ENCODE measurements at places on chromosomes 1 and 21.

GRCh38 chr1:208855403-208855802 lies 611.2 kb upstream of the PLXNA2 start:
- DNase-seq = no peak

GRCh38 chr1:27527223-27527889 lies 37.4 kb upstream of the WASF2 start:
- peak; percentile 88 for DNase-seq

DNA sequence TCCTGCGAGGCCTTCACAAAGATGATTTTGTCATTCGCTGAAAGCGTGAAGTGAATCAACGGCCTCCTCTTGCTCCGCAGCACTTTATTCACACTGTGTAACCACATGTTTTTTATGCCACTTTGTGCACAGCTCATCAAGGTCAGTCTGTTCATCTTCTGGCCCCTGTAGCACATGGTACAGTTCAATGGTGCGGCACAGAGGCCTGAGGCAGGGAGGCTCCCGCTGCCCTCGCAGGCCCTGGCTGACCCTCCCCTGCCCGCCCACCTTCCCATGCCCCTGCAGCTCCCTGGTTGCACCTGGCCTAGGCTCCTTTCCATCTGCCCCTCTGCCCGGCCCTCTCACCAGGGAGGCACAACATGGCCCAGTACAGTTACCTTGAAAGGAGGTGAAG lies 87.5 kb downstream of the CD247 start:
- DNase-seq = peak; percentile 47

DNA sequence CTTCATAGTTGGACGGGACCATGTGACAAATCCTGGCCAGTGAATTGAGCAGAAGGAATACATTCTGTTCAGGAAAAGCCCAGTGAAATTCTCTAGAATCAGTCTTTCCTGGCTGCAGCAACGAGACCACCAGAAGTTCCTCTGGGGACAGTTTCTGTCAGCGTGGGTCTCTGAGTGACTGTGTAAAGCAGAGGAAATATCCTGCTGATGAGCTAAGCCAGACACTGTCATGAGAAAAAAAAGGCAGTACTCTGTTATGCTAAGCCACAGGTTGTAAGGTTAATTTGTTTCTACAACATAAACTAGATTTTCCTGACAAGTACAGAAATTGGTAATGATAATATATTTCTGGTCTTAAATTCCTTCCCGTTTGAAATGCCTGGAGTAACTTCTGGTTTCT lies 664.4 kb downstream of the LMO4 start:
- DNase-seq = no peak

GRCh38 chr1:119686661-119687060 lies 25.1 kb upstream of the PHGDH start:
- no peak for DNase-seq

DNA sequence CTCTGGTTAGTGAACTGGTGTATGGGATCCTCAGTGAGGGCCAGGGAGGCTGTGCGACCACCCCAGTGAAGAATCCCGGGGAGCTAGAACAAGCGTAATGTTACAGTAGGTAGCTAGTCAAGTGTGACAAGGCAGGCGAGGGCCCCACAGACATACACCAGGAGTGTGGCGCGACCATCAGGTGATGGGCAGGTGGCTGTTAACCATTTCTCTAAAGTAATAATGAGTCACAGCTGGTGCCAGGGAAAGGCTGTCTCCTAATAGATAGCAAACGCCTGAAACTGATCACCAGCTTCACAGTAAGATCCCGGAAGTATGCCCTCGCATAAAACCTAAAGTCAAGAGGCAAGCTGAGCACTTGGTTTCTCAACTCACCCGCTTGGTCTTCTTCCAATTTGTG lies 40.5 kb upstream of the TARBP1 start:
- DNase-seq = no peak

DNA sequence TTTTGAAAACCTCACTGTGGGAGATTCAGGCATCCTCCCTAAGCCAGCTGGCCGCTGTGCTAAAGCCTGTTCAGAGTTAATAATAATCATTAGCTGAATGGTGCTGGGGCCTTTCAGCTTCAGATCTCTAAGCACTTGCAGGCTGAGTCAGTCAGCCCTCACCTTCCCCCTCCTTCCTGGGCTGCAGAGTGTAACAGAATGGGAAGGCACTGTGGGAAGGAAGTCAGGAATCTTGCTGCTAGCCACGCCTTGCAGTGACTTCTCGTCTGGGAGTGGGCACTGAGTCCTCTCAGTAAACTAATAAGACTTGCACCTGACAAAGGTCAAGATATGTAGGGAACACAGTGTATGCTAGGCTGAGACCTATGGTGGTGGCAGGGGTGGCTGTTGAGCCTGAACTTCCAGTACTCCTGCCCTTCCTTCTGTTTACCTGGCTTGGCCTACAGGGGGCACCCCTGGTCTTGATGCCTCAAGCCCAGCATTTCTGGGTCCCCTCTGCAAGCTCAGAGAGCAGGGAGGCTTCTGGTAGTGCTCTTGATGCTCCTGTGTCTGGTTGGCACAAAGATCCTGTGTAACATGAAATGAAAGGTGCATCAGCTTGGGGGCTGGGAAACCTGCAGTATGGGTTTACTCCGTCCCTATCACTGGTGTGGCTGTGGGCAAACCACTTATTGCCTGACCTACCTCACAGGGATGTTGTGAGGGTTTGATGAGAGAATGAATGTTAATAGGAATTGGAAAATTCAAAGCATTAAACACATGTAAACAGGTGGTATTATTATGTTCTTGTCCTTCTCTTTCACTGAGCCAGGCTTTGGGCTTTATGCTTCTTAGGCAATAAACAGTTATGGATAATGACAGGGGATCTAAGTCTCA lies 6.0 kb downstream of the CYB561D1 start:
- DNase-seq = peak; percentile 8

DNA sequence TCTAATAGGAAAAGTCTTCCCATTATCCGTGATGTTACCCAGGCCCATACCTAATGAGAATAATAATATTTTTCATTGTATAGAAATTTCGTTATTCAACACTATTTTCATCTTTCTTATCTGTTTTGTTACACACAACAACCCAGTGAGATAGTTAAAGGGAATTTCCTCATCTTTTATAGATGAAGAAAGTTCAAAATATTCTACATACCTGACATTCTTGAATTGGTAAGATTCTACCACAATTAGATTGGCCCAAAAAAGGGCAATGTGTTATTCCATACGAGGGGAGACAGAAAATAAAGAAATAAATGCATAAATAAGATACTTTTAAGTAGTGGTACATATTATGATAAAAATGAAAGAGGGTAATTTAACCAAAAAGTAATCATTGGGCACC lies 405.5 kb upstream of the ADAMTS5 start:
- no peak for DNase-seq

DNA sequence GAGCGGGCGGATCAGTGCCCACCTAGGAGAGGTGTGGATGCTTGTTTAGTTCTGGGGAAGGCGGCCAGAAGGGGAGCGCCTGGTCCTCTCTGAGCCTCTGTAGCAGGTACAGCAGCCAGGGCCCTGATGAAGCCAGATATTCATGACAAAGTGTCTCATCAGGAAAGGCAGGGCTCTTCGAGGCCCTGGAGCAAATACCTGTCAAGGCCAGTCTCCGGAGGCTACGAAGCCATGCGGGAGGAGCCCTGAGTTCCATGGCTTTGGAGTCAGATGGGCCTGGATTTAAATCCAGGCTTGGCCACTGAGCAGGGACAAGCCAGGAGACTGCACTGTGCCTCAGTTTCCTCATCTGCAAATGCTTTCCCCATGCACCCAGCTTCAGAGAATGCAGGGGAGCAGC lies 25.4 kb upstream of the GPR153 start:
- no peak for DNase-seq

GRCh38 chr1:240030236-240030635 lies 61.4 kb upstream of the FMN2 start:
- DNase-seq = no peak

DNA sequence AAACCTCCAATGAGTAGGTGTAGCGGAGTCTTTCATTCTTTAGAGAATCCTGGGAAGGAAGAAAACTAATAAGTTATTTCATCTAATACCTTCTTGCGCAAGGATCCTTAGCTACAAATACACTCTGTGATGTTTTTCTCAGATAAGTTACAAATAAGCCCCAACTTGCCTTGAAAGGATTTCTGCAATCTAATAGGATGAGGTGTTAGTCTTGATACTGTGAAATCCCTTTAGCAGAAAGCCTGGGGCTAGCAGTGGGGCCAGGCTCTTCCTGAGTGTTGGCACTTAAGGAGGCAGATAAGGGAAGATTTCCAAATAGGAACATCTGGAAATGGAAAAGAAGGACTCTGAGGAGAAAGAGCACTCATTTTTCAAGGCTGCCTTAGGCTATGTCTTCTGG lies 168.0 kb upstream of the DAB1 start:
- no peak for DNase-seq

- no peak for DNase-seq
Observed at GRCh38 chr1:184890539-184890973, 83.8 kb downstream of the NIBAN1 start.

DNA sequence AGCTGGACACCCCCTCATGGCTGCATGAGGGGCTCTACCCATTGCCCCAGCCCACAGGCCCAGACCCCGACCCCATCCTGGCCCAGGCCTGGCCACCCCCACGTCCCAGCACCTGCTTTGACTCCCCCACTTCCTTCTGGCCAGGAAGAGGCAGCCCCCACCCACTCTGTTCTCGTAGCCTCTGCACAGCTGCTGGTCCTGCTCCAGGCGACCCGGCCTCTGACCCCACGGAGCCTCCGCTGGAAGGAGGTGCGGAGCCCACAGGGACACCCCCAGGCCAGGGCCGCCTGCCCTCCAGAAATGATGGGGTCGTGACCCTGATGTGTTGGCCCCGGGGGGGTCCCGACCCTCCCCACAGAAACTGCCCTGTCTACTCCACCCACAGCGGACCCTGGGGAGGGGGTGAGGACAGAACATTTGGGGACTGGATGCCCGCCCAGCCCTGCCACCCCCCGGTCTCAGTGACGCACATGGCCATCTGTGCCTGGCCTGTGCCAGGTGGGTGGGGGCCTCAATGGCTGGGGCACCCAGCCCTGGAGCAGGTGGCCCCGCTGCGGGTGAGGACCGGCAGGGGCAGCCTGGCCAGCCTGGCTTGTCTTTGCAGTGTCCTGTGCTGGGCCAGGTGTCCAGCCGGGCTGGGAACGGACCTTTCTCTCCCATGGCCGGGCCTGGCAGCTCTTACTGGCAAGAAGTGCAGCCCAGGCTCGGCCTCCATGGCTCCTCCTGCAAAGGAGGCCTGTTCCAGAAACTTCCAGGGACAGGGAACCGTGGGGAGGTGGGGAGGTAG lies 78.6 kb downstream of the MORN1 start:
- DNase-seq = no peak

GRCh38 chr1:117093091-117093534 lies 28.4 kb downstream of the TRIM45 start:
- peak; percentile 32 for DNase-seq

GRCh38 chr1:111666828-111667227 lies 47.2 kb downstream of the RAP1A start:
- DNase-seq = peak; percentile 32

DNA sequence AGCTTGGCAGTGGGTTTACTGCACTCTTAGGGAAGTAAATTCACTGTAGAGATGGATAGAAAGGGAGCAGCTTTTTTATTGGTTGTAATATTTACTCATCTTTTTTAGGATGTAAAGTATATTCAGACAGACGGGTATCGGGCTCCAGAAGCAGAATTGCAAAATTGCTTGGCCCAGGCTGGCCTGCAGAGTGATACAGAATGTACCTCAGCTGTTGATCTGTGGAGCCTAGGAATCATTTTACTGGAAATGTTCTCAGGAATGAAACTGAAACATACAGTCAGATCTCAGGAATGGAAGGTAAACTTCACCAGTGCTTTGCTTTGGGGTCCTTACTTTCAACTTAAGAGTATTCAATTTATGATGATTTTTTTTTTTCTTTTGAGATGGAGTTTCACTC lies 3.2 kb downstream of the UHMK1 start:
- no peak for DNase-seq

- DNase-seq = no peak
Observed at GRCh38 chr1:179366093-179366800, 476 bp downstream of the AXDND1 start.

DNA sequence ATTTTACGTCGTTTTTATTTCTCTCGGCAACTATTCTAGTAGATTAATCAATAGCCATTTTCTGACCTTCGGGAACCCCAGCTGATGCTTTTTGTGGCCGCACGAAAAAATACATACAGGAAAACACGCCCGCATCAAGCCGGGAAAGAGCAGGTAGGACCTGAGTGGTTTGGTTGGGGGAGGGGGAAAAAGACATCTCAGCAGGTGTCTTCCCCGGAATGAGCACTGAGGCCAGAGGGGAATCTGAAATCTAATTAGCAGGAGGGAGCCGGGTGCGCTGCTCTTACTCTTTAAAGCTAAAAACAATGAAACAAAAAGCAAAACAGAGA lies 618 bp upstream of the FOXD3 start:
- DNase-seq = peak; percentile 52

DNA sequence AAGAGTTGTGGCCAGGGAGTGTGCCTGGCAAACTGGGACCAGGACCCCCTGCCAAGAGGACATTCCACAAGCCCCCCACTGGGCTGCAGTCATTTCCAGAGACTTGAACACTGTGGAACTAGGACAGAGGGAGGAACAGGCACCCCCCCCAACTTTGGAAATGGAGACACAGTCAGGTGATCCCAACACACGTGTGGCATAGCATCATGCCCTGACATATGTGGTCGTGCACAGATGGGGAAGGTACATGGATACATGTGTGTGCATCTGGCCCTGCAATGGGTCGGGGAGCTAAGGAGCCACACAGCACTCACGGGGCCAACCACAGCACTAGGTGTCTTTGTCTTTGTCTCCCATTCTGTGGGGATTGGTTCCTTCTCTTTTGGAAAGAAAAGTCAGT lies 6.6 kb upstream of the TFF3 start:
- DNase-seq = no peak

- DNase-seq = no peak
Observed at GRCh38 chr1:208683141-208683540, 439.0 kb upstream of the PLXNA2 start.

DNA sequence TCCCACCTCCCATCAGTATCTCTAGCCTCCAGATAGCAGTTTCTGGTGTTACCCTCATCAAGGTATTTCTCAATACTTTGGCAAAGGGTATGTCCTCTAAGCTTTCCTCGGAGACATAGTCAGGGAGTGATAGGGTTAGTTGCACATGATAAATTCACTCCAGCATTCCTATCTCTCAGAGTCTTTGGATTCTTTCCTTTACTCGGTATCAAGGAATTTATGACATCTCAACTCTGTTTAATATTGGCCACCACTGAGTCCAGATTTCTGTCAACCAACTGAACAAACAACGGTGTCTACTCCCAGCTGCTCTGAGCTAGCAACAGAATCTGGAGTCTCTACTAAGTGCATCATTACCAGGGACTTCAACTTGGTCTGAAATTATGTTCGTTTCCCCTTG lies 233.4 kb downstream of the TM2D1 start:
- DNase-seq = no peak

- no peak for DNase-seq
Observed at GRCh38 chr1:205436776-205437410, 15.0 kb upstream of the LEMD1 start.
